Retinal pigment epithelial cell (primary cell): ENCODE measurements at places on chromosomes 1 and 21.

DNA sequence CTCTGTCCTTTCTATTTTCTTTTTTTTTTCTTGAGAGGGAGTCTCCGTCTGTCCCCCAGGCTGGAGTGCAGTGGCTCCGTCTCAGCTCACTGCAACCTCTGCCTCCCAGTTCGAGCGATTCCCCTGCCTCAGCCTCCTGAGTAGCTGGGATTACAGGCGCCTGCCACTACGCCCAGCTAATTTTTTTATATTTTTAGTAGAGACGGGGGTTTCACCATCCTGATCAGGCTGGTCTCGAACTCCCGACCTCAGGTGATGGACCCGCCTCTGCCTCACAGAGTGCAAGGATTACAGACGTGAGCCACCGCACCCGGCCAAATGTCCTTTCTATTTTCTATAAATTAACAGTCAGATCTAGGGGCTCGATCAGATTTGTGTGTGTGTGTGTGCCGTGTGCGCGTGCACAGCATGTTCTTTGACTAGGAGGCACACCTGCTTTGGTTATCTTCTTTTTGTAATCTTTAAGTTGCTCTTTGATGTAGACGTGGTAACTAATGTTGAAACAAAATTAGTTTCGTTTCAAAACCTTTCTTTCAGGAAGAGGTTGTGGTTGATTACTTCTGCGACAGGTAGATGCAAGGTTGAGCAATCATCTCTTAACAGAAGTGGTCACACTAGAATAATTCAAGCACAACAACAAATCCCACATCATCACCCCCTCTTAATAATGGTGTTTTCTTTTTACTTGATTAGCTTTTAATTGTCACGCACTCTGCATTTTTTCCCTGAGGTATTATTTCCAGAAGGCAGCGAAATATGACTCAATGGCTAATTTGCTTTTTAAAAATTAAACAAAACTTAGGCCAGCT lies 779 bp upstream of the DEGS1 start:
- no peak for DNase-seq

- DNase-seq = no peak
Measured at GRCh38 chr1:184770181-184770979, 15.7 kb upstream of the EDEM3 start.

DNA sequence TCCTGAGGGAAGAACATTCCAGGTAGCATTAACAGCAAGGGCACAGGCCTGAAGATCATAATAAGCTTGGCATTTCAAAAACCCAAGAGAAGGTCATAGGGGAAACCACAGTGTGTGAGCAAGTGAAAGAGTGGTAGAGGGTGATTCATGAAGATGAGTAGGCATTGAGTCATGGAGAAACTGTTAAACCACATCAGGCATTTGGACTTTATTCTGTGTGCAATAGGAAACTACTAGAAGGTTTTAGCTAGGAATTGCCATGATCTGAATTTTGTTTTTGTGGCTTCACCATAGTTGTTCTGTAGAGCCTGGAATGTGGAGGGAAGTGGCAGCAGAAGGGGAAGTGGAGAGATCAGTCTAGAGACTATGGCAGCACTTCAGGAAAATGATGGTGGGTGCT lies 359.0 kb upstream of the PTBP2 start:
- DNase-seq = peak; percentile 94

DNA sequence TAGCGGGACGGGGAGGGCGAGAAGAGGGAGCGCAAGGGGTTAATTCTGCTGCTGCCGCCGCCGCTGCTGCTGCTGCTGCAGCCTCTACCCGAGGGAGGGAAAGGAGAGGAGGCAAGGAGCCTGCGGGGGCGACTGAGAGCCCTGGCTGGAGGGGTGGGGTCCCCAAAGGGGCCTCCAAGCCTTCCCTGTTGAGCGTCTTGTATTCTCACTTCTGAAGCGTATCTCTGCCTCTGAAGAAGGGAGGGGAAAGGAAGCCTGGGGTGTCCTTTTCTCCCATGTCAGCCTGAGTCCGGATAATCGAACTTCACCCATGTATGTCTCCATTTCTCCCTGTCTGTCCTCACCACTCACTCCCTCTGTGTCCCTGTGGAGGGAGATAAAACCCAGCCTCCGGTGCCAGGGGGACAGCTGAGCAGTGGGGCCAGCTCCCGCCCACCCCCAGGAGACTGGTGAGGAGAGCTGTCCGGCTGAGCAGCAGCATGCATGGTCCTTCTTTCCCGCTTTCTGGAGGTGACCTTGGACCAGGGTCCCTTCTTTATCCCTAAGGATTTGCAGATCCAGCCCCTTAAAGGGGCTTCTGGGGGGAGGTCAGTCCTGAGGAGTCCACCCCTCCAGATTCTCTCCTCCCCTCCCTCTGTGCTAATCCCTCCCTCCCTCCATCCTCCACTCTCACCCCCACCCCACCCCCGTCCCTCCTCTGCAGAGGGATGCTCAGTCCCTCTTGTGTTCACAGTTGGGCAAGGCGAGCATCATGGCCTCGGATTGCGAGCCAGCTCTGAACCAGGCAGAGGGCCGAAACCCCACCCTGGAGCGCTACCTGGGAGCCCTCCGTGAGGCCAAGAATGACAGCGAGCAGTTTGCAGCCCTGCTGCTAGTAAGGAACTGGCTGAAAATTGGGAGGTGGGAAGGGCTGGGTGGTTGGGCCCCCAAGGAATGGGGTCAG lies 1.0 kb downstream of the NCDN start:
- no peak for DNase-seq
